Ammon's horn (tissue), 1 donor: ENCODE measurements at places on chromosomes 2 and 18.

GRCh38 chr18:37653618-37654017, 88.0 kb upstream of the CELF4 start:
- no peak for DNase-seq

DNA sequence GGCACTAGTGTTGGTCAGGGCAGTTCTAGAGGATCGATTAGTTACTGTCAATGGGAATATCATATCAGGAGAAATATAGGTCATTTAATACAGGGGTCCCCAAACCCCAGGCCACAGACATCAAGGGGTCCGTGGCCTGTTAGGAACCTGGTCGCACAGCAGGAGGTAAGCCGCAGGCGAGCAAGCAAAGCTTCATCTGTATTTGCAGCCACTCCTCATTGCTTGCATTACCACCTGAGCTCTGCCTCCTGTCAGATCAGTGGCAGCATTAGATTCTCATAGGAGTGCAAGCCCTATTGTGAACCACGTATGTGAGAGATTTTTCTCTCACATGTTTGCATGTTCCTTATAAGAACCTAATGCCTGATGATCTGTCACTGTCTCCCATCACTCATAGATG, 81.9 kb downstream of the DSC3 start:
- DNase-seq = no peak

DNA sequence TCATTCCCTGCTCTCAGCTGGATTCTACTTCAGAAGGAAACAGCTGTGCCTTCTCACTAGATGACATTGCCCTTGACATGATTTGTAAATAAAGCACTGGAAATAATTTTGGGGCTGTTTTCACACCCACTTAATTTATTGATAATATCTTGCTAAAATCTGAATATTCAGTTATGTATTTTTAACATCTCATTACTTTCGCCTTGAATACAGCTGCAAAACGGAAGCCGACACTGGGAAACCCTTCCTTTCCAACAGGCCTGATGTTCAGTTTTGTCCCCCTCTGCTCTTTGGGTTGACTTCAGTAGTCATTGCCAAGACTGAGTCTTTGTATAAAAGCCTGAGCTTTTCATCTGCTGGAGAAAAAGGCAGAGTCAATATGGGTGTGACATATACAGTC, 82.7 kb downstream of the DOCK10 start:
- DNase-seq = no peak

DNA sequence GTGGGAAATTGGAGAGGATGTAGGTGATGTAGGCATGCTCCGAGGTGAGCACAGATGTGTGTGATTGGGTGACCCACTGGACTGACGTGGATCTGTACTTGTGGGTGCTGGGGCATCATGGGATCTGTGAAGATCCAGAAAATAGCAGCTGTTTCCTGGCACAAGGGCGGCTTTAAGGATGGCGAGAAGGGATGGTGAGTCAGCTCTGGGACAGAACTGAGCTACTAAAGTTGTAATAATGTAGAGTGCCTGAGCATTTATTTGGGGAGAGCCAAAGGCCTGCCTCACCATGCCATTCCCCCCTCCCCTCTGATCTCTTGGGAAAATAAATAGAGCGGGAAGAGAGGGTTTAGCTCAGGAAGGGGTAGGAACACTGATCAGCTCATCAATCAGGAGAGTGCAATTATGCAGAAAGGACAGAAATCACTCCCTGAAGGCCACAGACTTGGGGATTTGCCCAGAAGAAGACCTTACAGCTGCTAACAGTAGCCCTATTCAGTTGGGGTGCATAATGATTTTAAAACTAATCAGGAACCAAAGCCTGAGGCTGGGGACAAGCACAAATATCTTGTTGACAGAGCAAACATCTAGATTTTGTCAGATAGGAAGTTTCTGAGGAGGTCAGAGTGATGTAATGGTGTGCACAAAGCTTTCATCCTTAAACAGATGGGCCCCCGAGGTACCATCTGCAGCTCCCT, 30.3 kb downstream of the TANC1 start:
- DNase-seq = peak; percentile 62

DNA sequence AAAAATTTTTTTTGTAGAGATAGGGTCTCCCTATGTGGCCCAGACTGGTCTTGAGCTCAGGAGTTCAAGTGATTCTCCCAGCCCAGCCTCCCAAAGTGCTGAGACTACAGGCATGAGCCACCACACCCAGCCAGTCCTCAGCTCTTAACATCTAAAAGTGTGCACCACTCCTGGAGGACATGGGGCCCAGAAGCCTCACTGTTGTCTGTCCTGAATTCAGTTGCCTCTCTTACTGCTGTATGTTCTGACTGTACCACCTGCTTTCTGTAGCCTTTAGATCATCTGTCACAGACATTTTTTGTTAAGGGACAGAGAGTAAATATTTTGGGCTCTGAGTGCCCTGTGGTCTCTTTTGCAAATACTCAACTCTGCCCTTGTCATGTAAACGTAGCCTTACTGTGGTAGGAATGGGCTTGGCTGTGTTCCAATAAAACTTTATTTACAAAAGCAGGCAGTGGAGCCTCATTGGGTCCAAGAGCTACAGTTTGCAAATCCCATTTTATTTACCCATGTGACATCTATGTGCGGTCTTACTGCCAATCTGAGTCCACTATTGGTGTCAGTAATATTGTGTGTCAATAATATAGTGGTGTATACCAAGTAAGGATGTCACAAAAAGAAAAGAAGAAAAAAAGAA, 38.1 kb downstream of the TMEM37 start:
- no peak for DNase-seq

GRCh38 chr18:45365835-45366234, 249.4 kb upstream of the SLC14A2 start:
- no peak for DNase-seq
